Naive thymus-derived CD4-positive, alpha-beta T cell (primary cell): ENCODE measurements at places on chromosomes 5 and 9. TPM values are rescaled to one million over a fixed set of nuclear protein-coding genes. Genes with fewer than 3 reads are reported as not detected.

DNA sequence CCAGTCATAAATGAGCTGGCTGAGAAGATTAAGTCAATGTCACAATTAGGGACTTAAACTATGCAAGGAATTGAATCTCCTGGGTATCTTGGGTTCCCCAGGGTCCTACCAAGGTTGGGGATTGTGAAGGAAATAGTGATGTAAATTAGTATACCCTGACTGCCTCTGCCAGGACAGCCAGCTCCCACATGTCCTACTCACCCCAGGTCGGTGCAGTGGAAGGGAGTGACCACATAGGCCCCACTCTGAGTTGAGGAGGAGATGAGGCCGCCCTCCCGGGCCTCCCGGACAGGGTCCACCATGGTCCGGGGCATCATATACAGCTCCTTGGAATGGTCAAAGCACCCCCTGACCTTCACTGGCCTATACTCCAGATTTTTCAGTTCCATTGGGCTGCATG is 2.7 kb downstream of the SURF1 start:
- H3K27ac ChIP-seq = no peak overlapping the region
- H3K27me3 ChIP-seq = no peaks in the 10 kb centered on the region
- H3K36me3 ChIP-seq = peaks cover 74% of the 10 kb centered on the region
- H3K4me1 ChIP-seq = peaks cover 21% of the 10 kb centered on the region
- DNase-seq = no peak
- no peak overlapping the region for H3K4me3 ChIP-seq

- H3K4me1 ChIP-seq = no peaks in the 10 kb centered on the region
- H3K4me3 ChIP-seq = no peak overlapping the region
- no peak for DNase-seq
- H3K27me3 ChIP-seq = no peaks in the 10 kb centered on the region
- H3K27ac ChIP-seq = no peak overlapping the region
- H3K36me3 ChIP-seq = no peaks in the 10 kb centered on the region
Observed at GRCh38 chr5:180171568-180172094, 37.4 kb downstream of the RASGEF1C start.

GRCh38 chr5:138789771-138790242 is 36.6 kb downstream of the CTNNA1 start:
- H3K27ac ChIP-seq = no peak overlapping the region
- no peaks in the 10 kb centered on the region for H3K27me3 ChIP-seq
- peak; percentile 32 for DNase-seq

ANKRD18A gene
- 6.6 TPM for total RNA-seq

KCNIP1 gene
- total RNA-seq = not detected

GABBR2 gene
- total RNA-seq = not detected in 2 replicates

ADRB2 gene
- total RNA-seq = 1.3 TPM
